NCI-H1417 treated with DMSO at 0.1 percent for 48 hours (cell line): ENCODE measurements at places on chromosomes 5 and 9.

DNA sequence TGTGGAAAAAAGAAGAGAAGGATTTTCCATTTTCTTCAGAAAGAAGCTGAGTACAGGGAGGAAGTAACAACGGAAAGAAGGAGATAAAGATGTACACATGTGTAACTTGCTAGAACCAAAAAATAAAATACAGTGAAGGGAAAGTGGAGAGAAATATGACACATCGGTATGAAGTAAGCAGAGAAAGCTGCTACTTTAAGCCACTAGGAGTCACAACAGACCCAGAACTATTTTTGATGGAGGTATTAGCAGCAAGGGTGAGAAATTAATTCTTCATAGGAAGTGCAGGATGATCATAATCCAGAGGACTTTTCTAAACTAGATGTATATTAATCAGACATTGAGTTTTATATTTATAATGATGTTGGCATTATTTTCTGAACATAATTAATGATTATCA lies 88.5 kb downstream of the FAM174A start:
- DNase-seq: no peak

- no peak for DNase-seq
Measured at GRCh38 chr5:168110870-168111832, 180.3 kb upstream of the WWC1 start.

- DNase-seq: no peak
Measured at GRCh38 chr9:19488721-19489120, 79.9 kb downstream of the ACER2 start.

- DNase-seq: no peak
Measured at GRCh38 chr5:127396490-127397155, 106.0 kb downstream of the MEGF10 start.

- DNase-seq: no peak
Measured at GRCh38 chr5:126647071-126647470, 46.3 kb downstream of the PHAX start.

DNA sequence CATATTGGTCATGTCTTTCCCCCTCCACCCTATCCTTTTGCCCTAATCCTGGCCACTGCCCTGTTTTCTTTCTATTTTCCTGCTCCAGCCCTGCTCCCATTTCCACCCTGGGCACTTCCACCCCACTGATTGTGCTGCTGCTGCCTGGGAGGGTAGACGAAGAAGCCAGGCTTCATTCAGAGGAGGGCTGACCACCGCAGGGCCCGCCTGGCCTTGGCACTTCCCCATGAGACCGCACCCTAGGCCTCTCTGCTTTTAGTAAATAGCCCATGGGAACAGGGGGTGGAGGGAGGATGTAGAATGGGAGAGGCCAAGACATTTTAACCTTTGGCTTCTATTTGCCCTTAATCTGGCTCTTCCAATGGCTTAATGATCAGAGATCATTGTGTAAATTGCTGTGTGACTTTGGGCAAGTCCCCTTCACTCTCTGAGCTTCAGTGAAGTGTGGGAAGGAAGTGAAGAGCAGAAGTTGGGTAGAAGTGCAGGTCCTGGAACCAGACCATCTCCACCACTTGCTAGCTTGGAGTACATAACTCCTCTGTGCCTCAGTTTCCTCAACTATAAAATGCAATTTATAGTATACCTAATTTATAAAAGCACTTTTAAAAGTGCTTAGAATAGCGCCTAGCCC lies 13.6 kb upstream of the GPX3 start:
- no peak for DNase-seq

GRCh38 chr5:91670563-91670962 lies 287.4 kb upstream of the ARRDC3 start:
- no peak for DNase-seq

GRCh38 chr5:110909415-110909814 lies 162.1 kb upstream of the TSLP start:
- DNase-seq: no peak

DNA sequence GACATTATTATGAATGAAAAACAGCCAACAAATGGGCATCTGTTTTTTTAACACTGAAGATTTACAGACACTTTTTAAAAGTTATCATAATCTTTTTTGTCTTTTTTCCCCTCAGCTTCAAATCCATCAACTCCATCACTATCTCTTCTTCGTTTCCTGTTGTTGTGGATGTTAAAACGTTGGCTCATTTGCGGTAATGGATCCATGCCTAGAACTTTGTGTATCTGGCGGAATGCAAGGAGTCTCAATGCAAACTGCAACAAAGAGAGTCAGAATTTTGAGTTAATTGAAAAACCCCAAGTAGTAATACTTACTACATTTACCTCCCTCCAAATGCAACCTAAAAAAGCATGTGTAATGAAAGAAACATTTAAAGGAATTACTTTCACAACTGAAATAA lies 42.9 kb upstream of the MTMR12 start:
- no peak for DNase-seq
